ENCODE measurements at places on chromosomes 16 and 17.

- no peak for DNase-seq
Observed at GRCh38 chr17:49527927-49528651, 33.0 kb downstream of the NGFR start.

DNA sequence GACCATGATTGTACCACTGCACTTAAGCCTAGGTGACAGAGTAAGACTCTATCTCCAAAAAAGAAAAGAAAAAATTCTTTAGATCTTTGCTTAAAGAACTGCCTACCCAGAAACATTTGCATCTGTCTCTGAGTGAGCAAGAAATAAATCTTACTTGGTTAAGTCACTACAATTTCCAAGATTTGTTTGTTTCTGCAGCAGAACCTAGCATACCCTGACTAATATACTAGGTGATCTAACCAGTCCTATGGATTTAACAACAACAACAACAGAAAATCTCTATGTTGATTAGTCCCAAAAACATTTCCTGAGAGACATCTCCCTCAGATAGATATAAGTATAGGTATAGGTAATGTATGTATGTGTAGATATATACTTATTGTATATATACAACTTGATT, 549.3 kb upstream of the PSMD7 start:
- DNase-seq = no peak

DNA sequence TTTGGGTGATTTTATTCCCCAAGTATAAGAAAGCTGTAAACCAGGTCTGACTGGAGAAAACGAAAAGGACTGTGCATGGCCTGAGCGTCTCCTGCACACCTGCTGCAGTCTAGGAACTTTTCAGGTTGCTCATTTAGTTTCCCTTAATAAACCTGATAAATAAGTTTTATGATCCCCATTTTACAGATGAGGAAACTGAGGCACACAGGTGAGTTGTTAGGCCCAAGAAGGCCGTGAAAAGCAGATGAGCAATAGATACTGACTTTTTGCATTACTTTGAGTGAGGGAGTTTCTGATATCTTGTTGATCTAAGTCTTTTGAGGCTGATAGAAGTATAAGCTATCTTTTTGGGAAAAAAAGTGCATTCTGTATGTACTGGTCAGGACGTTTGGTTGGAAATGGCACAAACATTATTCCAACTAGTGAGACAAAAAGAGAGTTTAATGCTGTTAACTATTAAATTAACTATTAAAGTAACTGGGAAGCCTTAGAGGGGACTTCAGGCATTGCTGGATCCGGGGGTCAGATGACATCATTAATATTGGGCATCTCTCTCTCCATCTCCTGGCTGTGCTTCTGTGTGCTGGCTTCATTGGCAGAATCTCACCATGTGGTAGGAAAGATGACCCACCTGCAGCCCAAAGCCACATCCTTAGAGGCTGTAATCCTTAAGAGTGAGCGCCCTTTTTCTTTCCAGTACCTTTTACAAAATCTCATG, 163.4 kb downstream of the CMIP start:
- DNase-seq = no peak

- DNase-seq = no peak
Observed at GRCh38 chr17:7613769-7614424, 800 bp downstream of the FXR2 start.

GRCh38 chr16:75244844-75245758, 6.3 kb downstream of the BCAR1 start:
- DNase-seq = no peak

DNA sequence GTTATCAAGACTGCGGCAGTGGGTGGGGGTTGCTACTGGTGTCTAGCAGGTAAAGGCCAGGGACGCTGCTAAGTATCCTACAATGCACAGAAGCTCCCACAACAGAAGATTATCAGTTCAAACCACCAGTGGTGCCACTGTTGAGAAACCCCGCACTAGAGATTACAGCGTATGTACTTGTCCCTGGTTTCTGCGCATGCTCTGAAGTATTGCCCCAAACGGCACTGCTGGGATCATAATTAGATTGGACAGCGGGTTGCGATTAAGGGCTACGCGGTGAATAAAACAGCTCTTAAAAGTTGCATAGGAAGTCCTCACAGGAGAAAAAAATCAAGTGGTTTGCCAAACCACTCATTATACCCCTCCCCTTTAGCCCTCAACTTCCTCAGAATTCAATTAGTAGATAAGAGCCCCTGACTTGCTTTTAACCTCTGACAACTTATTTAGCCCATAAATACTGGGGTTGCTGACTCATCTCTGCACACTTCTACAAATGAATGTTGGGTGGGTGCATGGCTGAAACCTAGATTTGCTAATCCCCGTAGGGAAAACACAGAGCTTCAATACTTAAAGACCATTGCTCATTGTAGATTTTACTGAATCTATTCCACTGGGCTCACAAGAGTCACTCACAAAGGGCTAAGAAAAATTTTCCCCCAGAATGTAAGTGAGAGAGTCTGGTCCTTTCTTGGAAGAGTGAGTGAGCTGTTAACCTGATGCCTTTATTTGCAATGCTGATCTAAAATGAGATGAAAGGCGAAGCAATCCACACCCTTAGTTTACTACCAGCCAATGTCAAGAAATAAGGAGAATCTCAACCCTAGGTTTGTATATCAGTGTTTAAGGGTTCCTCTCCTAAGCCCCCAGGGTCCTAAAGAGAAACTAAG, 91.8 kb downstream of the RGS9 start:
- no peak for DNase-seq

- no peak for DNase-seq
Observed at GRCh38 chr16:81042821-81043220, 7.2 kb downstream of the ATMIN start.

GRCh38 chr17:81794509-81794908, 9.4 kb upstream of the GCGR start:
- DNase-seq = no peak

- DNase-seq = peak; percentile 71
Observed at GRCh38 chr17:78237401-78238012, 6.1 kb downstream of the TMEM235 start.

GRCh38 chr17:43879723-43880419, 27.5 kb downstream of the MPP2 start:
- no peak for DNase-seq

GRCh38 chr17:78397681-78398101, 19.2 kb downstream of the PGS1 start:
- DNase-seq = no peak

GRCh38 chr17:45225964-45226530, 4.4 kb downstream of the FMNL1 start:
- no peak for DNase-seq

GRCh38 chr16:79283578-79283977, 317.0 kb downstream of the MAF start:
- no peak for DNase-seq

GRCh38 chr17:46796524-46796923, 22.0 kb downstream of the WNT3 start:
- no peak for DNase-seq

GRCh38 chr17:20143740-20144139, 134.6 kb downstream of the SPECC1 start:
- DNase-seq = no peak

- DNase-seq = no peak
Observed at GRCh38 chr17:49454050-49454449, 39.4 kb upstream of the PHB1 start.

- DNase-seq = no peak
Observed at GRCh38 chr17:67606471-67606870, 111.3 kb upstream of the NOL11 start.

- DNase-seq = no peak
Observed at GRCh38 chr16:15703029-15703736, 53.1 kb downstream of the NDE1 start.

GRCh38 chr17:263773-264172, 82.3 kb upstream of the DOC2B start:
- no peak for DNase-seq

DNA sequence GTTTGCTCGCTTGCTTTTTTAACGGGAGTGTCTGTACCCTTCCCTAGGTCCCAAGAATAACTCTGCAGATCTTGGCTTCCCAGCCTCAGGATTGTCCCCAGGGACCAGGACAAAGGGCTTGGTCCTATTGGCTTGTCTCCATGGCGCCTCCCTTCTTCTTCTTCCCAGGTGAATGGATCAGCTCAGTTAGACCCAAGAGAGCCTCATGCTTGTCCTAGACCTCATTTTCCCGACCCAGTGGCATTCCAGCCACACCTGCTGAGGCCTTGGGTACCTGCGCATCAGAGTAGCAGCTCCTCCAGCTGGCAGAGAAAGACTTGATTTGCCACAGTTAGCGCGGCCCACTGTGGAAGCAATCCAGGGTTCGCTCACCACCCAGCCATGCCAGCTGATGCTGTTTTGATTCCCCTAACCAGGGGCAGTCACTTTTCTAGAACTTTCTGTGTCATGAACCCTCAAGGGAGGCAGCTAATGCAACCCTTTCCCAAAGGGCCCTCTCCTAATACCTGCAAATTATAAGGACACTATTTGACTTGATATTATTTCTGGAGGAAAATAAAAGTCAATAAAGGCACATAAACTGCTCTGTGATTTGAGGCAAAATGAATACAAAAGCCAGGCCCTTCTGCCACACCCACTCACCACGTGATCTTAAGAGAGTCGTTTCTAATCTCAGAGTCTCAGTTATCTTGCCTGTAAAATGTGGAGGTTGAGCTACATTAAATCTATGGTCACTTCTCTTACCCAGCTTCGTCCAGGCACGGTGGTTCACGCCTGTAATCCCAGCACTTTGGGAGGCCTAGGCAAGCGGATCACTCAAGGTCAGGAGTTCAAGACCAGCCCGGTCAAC, 13.9 kb downstream of the GPR142 start:
- DNase-seq = no peak

- no peak for DNase-seq
Observed at GRCh38 chr17:59277031-59277430, 54.4 kb upstream of the YPEL2 start.

GRCh38 chr17:5785338-5785737, 201.0 kb upstream of the NLRP1 start:
- DNase-seq = no peak

GRCh38 chr16:1526608-1527555, 6.6 kb upstream of the TMEM204 start:
- no peak for DNase-seq

DNA sequence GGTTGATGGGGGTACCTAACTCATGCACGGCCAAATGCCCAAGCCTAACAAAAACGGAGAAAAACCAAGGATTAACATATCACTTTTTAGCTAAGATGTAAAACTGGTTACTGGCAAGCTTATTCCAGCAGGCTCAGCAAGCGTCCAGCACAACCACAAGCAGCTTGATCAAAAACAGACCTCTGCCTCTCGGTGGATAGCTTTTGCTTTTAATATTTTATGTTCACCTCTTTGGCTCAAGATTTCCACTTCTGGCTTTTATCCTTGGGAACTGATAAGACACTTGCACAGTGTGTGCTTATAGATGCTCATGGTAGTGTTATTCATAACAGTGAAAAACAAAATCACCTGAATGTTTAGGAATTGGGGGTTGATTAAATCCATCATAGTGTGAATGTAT, 206.9 kb upstream of the CACNG5 start:
- DNase-seq = no peak

DNA sequence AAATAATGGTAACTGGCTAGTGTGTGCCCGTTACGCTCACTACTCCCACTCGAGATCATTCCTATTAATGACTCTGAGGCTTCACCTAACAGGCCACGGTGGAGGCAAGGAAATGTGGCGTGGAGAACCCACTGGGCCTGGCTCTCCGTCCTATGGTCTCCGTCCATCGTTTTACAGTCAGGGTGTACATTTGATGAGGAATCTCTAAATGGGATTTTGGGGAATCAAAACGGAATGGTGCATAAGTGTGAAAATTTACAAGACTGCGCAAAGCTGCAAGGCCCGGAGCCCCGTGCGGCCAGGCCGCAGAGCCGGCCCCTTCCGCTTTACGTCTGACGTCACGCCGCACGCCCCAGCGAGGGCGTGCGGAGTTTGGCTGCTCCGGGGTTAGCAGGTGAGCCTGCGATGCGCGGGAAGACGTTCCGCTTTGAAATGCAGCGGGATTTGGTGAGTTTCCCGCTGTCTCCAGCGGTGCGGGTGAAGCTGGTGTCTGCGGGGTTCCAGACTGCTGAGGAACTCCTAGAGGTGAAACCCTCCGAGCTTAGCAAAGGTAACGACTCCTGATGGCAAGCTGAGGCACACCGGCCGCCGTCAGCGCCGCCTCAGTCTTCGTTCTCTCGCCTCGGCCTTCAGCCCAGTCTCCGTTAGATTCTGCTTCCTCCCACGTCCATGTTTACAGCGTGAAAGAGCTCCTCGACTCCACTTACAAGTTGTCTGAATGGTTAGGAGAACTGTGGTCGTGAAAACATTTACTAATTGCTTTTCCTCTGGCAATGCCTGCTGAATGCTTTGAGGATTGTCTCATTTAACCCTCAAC, at the start of gene RAD51C:
TSS of gene RAD51C (plus strand) at position 364 of the 817 bp plus-strand sequence. CDS start at position 406, 42 bp downstream.
- peak; percentile 88 for DNase-seq
